Pulmonary artery endothelial cell (primary cell): ENCODE measurements at places on chromosomes 3 and 15. TPM values are rescaled to one million over a fixed set of nuclear protein-coding genes. Genes with fewer than 3 reads are reported as not detected.

Gene C3orf22
- total RNA-seq = not detected in 2 replicates

Gene IQCB1
- 11.8 and 14.6 TPM in 2 replicates for total RNA-seq

Gene IMPG2
- total RNA-seq = 0.33 and 0.78 TPM in 2 replicates

Gene TMEM266
- not detected in 2 replicates for total RNA-seq

Gene SPPL2A
- total RNA-seq = 71.3 and 115 TPM in 2 replicates

Gene DAZL
- total RNA-seq = not detected in 2 replicates

Gene DCP1A
- 13.7 and 14.3 TPM in 2 replicates for total RNA-seq

Gene SPINK8
- not detected in 2 replicates for total RNA-seq

Gene TM4SF1
- total RNA-seq = 1,009 and 1,063 TPM in 2 replicates

Gene TEX55
- not detected in 2 replicates for total RNA-seq

Gene MAPK6
- 38.1 and 45.2 TPM in 2 replicates for total RNA-seq

Gene ETV5
- 26.8 and 37.2 TPM in 2 replicates for total RNA-seq

Gene PML
- total RNA-seq = 28.4 and 30.4 TPM in 2 replicates

Gene UBA7
- total RNA-seq = 29.5 and 42.2 TPM in 2 replicates

Gene STRA6
- not detected in 2 replicates for total RNA-seq

Gene EFCC1
- total RNA-seq = 0.25 and 0.26 TPM in 2 replicates

Gene COLQ
- 0.07 and 0.25 TPM in 2 replicates for total RNA-seq

Gene NAA80
- total RNA-seq = 2.6 and 3.6 TPM in 2 replicates

Gene GPR176
- total RNA-seq = 78.3 and 84.3 TPM in 2 replicates
